ENCODE measurements at places on chromosomes 3 and 15.

DNA sequence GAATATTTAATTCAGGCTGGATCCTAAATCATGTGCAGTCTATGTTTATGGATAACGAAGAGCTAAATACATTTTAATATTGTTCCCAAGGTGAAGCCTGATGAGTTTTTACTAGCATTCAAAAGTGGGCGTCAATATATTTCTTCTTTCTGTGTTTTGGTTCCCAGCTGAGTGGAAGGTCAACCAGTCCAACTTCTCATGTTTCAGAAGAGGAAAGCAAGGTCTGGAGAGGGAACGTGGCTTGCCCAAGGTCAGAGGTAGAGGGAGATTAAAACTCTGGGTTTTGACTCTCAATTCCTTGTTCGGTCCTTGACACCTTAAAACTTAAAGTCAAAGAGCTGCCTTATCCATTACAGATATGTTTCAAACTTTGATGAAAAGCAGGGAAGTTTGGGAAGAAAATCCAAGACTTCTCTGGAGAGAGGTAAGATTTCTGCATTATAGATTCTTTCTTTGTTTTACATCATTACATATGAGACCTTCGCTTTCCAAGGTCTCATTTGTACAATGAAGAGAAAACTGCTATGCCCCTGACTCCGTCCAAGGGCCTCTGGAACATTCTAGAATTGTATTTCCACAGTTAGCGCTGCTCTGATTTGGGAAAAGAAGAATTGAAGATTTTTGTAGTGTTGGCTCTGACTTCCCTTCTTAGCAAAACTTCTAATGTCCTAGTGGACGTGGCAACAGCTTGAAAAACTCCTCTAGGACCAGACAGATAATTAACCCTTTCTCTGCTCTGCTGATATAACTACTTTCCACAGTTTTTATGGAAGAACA, 57.7 kb upstream of the HES1 start:
- no peak for DNase-seq

- peak; percentile 30 for DNase-seq
Measured at GRCh38 chr3:69120879-69121464, 1.4 kb downstream of the LMOD3 start.

GRCh38 chr3:29601861-29602585, 321.2 kb downstream of the RBMS3 start:
- DNase-seq = no peak

DNA sequence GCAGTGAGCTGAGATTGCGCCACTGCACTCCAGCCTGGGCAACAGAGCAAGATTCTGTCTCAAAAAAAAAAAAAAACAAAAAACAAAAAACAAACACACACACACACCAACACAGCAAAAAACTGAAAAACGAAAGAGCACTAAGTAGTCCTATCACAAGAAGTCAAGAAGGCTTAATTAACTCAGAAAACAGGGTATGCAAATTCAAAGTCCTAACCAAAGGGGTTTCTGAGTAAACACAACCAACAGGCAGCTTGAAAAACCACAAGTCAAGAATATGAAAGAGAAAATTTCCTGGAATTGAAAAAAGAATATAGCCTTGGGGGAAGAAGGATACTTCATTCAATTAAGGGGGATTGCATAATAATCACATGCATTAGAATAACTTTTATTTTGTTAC, 37.7 kb upstream of the PARP14 start:
- no peak for DNase-seq

DNA sequence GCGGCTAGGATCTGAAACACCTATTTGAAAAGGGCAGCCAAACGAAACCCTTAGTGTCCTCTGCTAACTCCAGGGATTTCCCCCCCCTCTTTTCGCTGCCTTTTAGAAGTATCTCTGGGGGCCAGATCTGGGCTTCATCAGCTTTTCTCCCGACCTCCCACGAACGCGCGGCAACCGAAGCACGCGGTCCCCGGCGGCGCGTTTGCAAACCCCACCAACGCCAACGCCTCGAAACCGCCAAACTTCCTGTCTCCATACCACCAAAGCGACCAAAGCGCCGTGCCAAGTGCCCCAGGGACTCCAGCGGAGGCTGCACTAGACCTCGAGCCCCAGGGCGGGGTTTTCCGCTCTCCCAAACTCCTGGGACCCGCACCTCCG, 155.8 kb upstream of the FRMD4B start:
- DNase-seq = no peak
